ENCODE measurements at places on chromosomes 16 and 17.

- no peak for DNase-seq
Measured at GRCh38 chr17:36926226-36926625, 11.0 kb upstream of the LHX1 start.

GRCh38 chr16:87652799-87653198, 50.5 kb downstream of the JPH3 start:
- DNase-seq = no peak

- no peak for DNase-seq
Measured at GRCh38 chr16:54508351-54508750, 221.8 kb upstream of the IRX3 start.

GRCh38 chr16:64773638-64774037, 348.2 kb downstream of the CDH11 start:
- no peak for DNase-seq

Measured in stimulated activated effector memory CD8-positive, alpha-beta T cell treated with anti-CD3 and anti-CD28 coated beads, Interleukin-12 subunit alpha, Interleukin-12 subunit beta, amount 100 ng/mL, for 72 hours (primary cell).